ENCODE measurements at places on chromosomes 6 and 20.

DNA sequence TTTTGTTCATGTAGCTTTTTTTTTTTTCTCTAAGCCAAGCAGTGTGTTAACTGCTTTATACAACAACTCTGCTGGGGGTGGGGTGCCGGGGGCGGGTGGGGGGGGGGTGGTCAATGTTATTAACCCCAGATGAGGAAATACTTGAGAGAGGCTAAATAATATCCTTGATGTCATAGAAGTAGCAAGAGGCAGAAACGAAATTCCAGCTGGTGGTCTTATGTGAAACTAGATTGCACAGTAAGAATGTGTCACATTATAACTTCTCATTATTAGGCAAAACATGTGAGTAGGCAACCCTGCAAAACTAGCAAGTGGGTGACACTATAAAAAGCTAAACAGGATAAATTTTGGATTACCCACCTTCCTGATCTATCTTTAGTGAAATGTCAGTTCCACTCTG lies 12.8 kb downstream of the MYLK4 start:
- no peak for DNase-seq

DNA sequence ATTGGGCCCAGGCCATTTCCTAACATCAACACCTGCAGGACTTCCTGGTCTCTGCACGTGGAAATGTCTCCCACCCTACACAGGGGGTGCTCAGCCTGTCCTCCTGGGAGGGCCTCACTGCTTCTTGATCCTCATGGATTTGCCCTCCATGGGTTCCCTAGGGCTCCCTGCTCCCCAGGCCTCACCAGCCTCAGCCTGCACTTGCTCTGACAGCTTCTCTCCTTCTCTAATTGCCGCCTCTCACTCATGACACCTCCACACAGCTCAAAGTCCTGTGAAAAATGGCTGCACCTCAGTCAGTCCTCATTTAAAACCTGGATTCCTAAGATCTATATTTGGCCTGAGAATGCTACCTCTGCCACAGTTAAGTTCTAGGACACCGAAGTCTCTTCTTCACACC lies 130.6 kb downstream of the PXDC1 start:
- DNase-seq, result no peak

GRCh38 chr6:169803816-169804340 lies 52.5 kb downstream of the ERMARD start:
- DNase-seq, result no peak

- no peak for DNase-seq
These were observed 8.7 kb downstream of the GCM1 start for GRCh38 chr6:53139841-53140413.

- no peak for DNase-seq
These were observed 357 bp downstream of the PCSK2 start for GRCh38 chr20:17227219-17227575.

Data from activated naive CD4-positive, alpha-beta T cell (primary cell).